ENCODE measurements at places on chromosomes 16 and 17.

GRCh38 chr16:28321700-28322411 is 29.5 kb downstream of the SBK1 start:
- no peak for DNase-seq

- no peak for DNase-seq
These were observed 458 bp downstream of the GFOD2 start for GRCh38 chr16:67718668-67719047.

DNA sequence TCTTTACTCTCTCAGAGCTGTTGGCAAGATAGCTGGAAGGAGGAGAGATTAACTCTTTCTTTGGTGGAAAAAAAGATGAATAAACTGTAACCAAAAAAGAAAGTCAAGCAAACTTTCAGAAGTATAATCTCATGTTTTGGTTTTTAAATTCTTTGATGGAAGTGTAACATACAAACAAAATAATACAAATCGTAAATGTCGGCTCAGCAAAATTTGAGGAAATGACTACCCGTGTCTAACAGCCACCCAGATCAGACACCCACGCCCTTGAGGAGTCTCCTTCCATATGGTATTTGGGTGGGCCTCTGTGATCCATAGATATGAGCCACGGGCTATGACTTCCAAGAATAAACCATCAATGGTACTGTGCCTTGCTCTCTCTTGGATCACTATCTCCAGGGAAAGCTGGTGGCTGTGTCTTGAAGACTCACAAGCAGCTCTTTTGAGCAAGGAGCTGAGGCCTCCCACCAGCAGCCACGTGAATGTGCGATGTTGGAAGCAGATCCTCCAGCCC is 9.6 kb upstream of the CD300C start:
- no peak for DNase-seq

- DNase-seq: no peak
These were observed 9.1 kb downstream of the TUBG1 start for GRCh38 chr17:42618442-42619150.

- no peak for DNase-seq
These were observed 538 bp upstream of the CCNF start for GRCh38 chr16:2428784-2429033.

- no peak for DNase-seq
These were observed 48.7 kb downstream of the CCDC42 start for GRCh38 chr17:8695916-8696415.

DNA sequence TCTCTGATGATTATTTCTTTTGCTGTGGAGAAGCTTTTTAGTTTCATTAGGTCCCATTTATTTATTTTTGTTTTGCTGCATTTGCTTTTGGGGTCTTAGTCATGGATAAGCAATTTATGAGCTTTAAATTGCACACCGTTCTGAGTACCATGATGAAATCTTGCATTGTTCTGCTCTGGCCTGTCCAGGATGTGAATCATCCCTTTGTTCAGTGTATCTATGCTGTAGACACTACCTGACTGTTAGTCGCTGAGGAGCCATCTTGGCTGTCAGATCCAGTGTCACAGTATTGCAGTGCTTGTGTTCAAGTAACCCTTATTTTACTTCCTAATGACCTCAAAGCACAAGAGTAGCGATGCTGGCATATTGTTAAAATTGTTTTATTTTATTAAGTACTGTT is 218.0 kb upstream of the CNTNAP4 start:
- DNase-seq: no peak

DNA sequence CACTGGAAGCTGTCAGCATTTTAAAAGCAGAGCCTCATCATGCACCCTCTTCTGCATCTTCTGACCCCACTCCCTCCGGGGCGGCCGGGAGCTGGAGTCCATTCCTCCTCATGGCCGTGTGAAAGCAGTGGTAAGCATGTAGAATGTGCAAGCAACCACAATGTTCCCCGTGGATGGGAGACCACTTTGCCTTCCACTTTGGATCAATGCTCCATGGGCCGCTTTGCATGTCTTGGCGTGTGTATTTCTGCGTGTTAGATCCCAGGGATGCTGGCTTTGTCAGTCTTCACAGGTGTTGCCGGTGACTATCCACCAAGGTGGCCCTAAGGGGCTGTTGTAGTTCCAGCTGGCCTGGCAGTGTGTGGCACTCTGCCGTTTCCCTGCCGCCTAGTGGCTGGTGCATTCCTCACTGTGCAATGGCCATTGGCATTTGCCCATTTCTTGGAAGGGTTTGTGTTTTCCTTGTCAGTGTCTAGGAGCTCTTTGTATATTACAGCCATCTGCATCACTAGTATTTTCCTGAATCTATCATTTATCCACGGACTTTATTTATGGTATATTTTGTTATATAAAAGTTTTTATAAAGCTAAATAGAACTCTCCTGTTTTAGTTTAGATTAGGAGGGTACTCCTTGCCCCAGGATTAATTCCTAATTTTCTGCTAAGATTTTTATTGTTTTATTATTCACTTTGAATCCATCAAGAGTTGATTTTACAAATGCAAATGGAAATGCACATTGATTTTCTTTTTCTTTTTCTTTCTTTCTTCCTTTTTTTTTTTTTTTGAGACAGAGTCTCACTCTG is 5.8 kb upstream of the ALDH3A1 start:
- no peak for DNase-seq

DNA sequence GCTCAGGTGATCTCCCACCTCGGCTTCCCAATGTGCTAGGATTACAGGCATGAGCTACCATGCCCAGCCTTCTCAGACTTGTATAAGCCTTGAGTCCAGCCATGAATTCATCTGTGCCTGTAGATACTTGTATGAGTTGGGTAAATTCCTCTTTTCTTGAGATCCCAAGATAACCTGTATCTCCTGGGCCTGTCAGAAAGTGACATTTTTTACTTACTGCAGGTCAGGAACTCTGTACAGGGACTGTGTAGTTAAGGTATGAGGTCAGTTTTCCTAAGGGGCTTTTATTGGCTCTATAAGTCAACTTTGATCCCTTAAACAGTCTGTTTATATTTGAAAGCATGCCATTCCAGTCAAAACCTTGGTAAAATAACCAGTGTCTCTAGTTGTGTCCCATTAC is 106.3 kb upstream of the HAS3 start:
- no peak for DNase-seq

GRCh38 chr16:17228048-17228707 is 242.6 kb downstream of the XYLT1 start:
- no peak for DNase-seq

DNA sequence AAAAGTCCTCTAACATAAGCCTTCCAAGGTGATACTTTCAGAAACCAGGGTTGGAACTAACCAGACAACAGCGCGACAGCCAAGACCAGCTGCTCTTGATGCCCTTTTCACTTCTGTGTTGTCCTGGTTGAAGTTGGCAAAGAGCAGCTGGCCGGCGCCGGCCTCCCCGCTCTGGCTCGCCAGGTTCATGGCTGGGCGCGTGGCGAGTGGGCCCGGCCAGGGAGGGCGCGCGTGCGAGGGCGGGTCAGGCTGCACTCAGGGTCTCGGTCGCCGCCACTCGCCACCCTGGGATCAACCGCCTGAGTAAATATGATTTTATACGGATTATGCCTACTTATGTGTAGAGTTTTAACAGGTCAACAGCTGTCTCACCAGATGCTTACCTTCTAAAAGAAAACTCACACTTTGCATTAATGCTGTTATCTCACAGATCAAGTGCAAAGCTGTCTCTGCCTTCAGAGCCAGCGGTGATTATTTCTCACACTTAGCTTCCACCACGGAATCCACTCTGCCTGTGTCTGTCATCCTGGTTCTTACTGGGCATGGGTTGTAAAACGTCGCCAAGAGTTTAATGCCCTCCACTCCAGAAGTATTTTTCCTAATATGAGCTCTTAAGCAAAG is 13.5 kb downstream of the KCTD2 start:
- DNase-seq: no peak

DNA sequence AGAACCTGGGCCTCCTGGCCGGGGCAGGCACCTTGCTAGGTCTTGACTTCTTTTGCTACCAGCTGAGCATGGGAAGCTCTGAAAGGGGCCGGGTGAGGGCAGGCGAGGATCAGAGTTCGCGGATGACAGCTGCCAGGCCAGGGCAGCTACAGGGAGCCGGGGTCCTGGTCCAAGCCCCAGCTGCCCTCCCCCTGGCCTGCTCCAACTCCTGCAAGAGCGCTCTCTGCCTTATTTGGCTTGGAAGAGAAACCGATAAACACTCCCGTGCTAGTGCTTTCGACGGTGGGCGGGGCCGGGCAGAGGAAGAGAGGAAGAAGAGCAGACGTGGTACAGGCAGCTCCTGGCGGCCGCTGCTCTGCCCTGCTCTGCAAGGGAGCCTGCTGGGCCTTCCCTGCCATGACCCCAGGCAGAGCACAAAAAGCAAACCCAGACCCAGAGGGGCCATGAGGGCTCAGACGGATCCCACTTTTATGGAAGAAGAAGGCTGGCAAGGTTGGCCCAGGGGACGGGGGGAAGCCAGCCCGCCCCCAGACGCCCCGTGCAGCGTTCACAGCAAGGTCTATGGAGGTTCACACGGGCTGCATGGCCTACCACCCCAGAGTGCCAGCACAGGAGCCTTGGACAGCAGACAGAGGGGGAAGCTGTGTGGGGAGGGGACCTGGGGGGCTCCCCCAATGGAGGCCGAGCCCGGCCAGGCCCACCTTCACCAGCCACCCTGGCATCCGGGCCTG is 25.6 kb downstream of the PIEZO1 start:
- no peak for DNase-seq

DNA sequence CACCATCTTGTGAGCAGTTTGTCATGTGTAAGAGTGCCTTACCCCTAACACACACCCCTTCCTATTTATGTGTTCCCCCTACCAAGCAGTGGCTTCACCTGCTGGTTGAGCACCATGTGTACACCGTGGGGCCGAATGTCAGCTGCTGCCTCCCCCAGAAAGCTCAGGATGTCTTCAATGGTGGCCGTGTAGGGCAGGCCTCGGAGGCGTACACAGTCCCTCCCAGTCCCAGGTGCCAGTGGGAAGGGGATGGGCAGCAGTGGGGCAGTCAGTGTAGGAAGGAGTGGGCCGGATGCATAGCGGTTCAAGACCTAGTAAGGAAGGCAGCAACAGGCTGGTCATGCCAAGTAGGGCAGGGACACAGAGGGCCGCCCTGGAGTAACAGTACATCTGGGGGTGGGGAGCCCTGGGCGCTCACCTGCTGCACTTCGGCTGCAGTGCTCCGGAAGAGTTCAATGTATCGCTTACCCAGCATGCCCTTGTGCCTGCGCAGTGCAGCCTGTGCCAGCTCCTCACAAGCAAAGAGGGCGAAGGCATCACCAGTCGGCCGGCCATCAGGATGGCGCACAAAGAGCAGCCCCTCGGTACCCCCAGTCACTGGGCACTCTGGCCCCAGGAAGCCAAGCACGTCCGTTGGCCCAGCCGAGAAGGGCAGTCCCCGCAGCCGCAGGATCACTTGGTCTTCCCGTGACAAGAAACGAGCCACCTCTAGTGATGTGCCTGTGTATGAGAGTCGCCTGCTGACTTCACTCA is 4.4 kb downstream of the ESRP2 start:
- no peak for DNase-seq

DNA sequence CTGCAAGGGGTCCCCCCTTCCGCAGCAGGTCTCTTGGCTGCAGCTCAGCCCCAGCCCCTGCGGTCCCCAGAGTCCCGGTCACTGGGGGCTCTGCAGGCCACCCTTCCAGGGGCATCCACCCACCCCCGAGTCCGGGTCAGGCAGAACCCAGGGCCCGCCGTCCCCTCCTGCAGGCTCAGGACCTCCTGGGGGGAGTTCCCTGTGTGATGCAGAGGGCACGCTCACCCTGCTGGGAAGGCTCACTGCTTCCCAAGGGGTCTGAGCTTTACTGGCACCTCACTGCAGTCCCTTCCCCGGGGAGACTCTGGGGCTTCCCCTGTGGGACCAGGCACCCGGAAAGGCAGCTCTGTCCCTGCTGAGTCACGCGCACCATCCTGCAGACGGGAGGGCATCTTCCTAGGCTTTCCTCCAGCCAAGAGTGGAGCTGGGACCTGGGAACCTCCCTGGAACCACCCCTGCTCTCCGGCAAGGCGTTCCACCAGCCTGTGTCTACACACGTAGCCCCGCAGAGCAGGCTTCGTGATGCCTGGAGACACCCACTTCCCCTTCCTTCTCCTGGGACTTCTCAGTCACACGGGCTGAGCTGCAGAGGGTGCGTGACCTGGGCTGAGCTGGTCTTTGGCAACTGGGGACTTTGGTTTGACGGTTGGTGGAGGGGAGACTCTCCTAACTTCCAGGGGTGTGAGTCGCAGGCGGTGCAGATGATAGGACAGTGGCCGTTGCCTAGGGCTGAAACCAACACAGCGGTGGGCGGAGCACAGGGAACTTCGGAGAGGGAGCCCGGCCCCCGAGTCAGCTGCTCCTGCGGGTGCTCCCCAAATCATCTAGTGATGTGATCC is 23.4 kb downstream of the SLC25A10 start:
- no peak for DNase-seq

DNA sequence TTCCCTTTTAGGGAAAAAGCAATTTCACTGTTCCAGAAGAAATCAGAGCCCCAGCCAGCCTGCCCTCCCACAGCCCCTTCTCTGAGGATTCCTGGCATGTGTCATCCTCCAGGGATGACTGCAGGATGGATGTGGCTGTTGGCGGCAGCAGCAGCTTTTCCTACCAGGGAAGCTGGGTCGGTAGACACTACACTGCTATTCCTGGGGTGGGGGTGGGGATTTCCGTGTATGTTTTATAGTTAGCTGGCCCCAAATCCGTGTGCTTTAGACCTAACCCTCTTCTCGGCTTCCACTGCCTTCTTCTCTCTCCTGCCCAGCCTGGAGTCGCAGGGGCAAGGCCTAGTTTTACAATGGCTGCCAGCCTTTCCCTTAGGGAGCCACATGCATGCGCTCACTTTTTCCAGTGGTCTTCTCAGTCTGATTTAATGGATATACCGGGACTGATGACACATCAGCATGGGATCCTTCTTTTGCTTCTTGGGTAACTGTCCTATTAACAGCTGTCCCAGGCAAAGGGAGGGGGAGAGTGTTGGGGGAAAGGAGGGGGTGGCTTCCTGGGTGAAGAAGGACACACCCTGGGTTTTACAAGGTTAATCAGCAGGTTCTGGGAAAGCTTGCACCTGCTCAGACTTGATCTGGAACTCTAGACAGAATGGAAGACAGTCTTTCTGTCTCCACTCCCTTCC is 2.7 kb upstream of the NFE2L1 start:
- DNase-seq: no peak

- DNase-seq: no peak
These were observed 13.3 kb upstream of the C1QL1 start for GRCh38 chr17:44981221-44981968.

- no peak for DNase-seq
These were observed 23.3 kb downstream of the LIMD2 start for GRCh38 chr17:63676584-63676983.

DNA sequence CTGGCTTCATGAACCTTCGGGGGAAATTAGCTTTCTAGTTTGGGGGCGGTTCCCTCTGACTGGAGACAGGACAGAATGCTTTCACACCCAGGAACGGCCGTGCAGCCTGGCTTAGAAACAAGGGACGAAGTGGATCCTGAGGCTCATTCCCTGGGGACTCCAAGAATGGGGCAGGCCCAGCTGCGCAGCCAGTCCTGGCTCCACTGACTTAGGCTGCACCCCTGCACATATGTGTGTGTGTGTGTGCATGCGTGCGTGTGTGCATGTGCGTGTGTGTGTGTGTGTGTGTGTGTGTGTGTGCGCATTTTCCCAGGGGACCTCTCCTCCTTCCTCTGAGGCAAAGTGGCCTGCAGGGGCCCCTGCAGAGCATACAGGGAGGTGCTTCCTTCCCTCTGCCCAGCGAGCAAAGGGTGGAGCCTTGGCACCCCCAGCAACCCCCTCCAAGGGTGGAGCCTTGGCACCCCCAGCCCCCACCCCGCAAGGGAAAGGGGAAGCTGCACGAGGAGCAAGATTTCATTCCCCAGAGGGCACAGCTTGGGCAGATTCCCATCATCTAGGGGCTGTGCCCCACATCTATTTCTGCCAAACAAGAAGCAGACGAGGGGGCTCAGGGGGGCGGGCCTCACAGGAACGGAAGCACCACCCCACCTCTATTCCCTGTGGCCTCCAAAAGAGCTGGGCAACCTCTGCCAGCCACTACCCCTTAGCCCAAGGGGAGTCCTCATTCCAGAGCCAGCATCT is 97.6 kb upstream of the CBX4 start:
- no peak for DNase-seq

Measured in cortex of kidney (tissue), 1 donor.